ENCODE measurements at places on chromosomes 5 and 9.

DNA sequence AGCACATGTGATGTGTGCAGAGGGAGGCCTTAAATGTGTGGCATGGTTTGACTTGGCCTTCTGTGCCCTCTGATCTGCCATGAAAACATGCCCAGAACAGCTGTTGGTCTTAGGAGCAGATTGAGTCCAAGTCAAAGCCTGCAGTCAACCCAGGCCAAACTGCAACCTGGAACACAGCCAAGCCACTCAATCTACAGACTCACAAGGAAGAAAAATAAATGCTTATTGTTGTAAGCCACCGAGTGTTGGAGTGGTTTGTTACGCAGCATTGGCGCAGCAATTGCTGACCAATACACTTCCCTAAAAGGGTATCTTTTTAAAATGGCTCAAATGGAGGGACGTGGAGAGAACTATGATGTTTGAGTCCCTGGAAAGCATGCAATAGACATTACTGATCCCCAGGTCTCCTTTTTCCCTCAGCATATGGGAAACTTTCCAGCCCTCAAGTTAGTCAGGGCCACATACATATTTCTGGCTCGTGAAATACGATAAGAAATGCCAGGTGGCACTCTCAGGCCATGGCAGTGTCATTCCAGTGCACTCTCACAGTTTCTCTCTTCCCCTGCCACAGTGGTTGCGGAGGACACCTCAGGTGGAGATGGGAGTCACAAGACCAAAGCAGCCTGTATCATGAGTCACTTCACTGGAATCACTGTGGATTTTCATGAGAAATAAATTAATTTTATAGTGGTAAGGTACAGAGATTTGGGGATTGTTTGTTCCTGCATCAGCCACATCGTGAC lies 168.0 kb upstream of the ZNF618 start:
- no peak for DNase-seq

DNA sequence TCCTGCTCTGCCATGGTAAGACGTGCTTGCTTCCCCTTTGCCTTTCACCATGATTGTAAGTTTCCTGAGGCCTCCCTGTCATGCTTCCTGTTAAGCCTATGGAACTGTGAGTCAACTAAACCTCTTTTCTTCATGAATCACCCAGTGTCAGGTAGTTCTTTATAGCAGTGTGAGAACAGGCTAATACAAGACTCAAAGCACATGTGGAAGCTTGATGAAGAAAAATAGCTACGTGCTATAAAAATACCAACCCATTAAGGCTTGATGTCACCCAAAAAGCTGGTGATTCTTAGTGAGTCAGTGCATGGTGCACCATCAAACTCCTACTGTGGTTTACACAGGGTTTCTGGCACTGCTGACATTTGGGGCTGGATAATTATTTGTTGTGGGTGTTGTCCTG lies 332.2 kb downstream of the TMEM167A start:
- DNase-seq = no peak

DNA sequence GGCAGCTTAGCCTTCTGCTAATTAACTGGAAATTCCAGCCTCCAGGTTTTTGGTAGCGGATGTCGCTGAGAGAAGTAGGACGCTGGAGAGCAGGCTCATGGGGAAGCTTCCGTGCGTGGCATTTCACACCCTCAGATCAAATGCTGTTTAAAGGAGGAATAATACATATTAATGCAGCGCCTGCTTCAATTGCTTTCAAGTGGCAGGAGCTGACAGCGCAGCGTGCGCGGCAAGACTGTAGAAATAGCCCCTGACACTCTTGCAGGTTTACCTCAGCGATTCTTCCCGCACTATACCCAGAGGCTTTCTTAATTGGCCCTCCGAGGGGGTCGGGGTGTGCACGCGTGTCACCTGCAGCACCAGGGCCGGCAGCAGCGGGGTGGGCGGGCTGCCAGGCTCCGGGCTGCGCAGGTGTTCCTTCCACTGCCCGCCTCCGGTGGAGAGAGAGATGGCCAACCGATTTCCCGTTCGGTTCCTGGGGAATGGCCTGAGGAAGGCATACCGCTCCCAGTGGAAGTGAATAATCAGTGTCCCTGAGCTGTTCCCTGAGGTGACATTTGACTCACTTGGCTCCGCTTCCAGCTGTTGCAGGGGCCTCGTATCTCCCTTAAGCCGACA lies 427.9 kb downstream of the KCTD16 start:
- no peak for DNase-seq

DNA sequence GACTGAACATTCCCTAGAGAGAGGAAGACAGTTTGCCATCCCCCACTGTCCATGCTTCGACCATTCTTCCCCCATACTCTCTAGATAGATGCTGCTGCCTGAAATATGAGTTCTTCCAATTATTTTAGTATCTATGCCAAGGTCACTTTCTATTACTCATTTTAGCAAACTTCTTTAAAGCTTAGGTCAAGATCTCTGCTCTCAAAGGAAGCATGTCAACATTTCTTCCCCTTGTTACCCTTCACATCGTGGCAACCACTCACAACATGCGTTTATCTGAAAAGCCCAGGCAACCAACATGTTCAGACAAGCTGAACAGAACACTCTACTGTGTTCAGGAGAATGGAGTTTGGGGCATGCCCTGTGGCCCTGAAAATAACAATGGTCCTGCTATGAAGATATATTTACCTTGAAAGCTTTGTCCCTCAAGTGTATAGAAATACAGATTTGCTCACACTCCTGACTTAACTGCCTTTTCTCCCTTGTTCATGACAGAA lies 138.4 kb upstream of the KIF2A start:
- DNase-seq = no peak

- DNase-seq = no peak
Observed at GRCh38 chr5:146005723-146006122, 69.3 kb downstream of the SH3RF2 start.

DNA sequence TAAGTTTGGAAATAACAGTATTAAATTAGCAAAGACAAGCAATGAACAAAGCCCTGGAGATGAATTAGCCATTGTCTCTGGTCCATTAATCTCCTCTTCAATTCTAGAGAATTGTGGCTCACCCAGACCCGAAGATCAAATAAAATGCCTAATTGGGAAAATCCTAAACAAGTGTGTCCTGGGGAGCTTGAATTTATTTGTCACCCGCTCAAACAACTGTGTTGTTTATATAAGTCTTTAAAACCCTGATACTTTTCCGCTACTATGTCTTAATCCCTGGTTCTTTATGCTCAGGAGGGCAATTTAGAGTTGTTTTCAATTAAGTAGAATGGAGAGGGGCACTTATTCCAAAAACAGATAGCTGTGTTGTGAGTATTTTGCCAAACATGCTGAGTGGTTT lies 128.4 kb downstream of the ANXA1 start:
- DNase-seq = no peak

GRCh38 chr5:95664204-95664786 lies 17.7 kb downstream of the RFESD start:
- DNase-seq = no peak

GRCh38 chr9:15018096-15018637 lies 107.9 kb upstream of the FREM1 start:
- DNase-seq = no peak

DNA sequence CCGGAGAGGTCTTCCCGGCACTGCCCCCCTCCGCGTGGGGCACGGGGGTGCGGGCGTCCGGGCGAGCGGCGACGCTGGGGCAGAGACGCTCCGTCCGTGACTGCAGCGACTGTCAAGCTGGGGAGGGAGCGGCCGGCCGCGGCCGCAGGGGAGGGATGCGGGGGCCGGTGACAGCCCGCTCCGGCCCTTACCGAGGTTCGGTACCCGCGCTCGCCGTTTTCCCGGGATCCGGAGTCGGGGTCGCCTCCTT lies 400 bp downstream of the KDM4C start:
- no peak for DNase-seq

- DNase-seq = no peak
Observed at GRCh38 chr9:114462791-114463190, 42.5 kb downstream of the WHRN start.

GRCh38 chr5:100722657-100723056 lies 180.4 kb downstream of the ST8SIA4 start:
- DNase-seq = no peak

GRCh38 chr9:2657427-2657826 lies 35.8 kb downstream of the VLDLR start:
- DNase-seq = no peak
